Stimulated activated CD4-positive, alpha-beta T cell treated with anti-CD3 and anti-CD28 coated beads, Interleukin-2, amount 100 ng/mL, for 48 hours (primary cell): ENCODE measurements at places on chromosomes 7 and 10.
A peak's percentile ranks its signal among the peaks of the same experiment; 100 is the strongest.

GRCh38 chr7:25117226-25118047 lies 7.6 kb downstream of the CYCS start:
- no peak for DNase-seq

DNA sequence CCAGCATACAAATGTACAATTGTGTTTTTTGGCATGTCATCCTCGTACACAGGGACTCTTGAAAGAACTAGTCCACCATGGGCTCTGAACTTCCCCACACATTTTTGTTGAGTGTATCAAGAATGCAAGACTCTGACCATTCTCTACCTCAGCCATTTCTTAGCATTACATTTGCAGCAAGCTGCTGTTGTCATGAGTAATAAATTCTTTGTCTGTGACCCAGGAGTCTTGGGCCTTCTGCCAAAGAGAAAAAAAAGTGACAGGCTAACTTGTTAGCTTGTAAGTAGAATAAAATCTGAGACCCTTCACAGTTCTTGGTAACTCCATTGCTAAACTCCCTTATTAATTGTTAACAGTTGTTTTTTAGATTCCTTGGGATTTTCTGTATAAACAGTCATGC lies 542.3 kb upstream of the MBL2 start:
- no peak for DNase-seq

DNA sequence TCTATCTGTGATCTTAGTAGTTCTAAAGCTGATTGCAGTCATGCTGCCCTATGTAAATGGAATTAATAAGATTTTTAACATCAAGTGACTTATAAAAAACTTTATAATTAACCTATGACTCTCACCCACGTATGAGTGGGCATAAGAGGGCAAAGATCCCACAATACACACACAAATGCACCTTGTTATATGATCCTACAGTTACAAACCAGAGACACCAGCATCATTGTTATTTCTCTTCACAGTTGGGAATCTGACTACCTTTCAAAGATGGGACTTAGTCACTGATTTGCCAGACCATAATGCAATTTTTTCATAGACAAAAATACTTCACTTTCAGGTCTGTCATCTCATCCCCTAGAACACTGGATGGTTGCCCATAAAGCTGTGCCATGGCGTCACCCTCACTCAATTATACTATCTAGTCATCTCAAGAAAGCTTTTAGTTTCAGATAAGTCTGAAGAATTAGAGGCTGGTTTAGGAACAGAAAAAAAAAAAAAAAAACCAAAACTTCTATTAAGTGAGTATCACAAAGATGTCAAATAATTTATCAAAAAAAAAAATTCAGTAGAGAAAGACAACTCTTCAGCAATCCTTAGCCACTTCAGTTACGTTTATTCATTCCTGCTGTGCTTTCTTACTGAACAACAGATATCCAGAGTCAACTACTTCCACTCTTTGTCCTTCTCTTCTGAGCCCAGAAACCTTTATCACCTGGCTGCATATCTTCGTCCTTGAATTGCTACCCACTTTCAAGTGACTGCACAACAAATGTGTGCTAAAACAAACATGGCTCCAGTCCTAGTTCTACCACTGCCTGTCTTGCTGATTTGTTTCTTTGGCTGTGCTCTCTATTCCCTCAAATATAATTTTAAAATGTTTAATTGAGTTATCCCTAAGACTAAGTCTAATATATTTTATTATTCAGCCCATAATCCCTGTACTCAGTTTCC lies 175.0 kb upstream of the CHRM2 start:
- DNase-seq: no peak

- no peak for DNase-seq
Measured at GRCh38 chr10:67612176-67612575, 83.8 kb downstream of the CTNNA3 start.

- DNase-seq: peak; percentile 37
Measured at GRCh38 chr10:95906677-95907455, 909 bp upstream of the CC2D2B start.

- DNase-seq: no peak
Measured at GRCh38 chr7:29190349-29191045, 4.1 kb upstream of the CHN2 start.

DNA sequence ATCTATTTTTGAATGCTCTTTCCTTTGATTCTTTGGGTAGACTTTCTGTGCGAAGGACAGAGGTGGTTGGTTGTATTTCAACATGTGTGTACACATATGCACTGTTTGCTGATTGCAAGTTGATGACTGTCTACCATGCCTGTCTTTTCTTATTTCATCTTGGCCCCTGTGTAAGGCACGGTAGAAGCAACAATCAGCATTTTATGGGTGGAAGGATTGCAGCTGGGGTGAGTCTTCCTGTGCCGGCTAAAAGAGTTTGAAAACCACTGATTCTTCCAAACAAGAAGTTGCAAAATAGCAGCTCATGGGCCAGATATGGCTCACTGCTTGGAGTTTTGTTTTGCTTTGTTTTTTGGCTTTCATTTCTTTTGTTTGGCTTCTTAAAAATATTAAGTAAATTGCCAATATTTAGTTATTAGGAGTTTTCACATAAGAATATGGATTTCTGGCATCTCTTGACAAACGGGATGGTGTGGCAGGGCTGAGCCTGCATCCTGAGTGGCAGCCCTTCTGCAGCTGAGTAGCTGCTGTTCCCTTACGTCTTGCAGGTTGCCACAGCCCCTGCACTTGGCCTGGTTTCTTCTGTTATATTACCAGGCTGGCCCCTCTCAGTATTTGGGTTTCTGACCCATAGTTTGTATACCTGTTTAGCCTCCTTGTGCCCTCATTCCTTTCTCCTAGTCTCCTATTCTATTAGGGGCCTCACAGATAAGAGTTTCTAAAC lies 7.2 kb downstream of the ZNF862 start:
- DNase-seq: no peak

GRCh38 chr7:78543976-78544375 lies 745.4 kb downstream of the PHTF2 start:
- no peak for DNase-seq

- no peak for DNase-seq
Measured at GRCh38 chr10:45557275-45557905, 115.2 kb downstream of the ZFAND4 start.
